Activated T-helper 17 cell treated with anti-CD3 and anti-CD28 coated beads, Interleukin-2, amount 50 U/mL, for 72 hours (primary cell): ENCODE measurements at places on chromosomes 4 and X. TPM values are rescaled to one million over a fixed set of nuclear protein-coding genes. Genes with fewer than 3 reads are reported as not detected.

DNA sequence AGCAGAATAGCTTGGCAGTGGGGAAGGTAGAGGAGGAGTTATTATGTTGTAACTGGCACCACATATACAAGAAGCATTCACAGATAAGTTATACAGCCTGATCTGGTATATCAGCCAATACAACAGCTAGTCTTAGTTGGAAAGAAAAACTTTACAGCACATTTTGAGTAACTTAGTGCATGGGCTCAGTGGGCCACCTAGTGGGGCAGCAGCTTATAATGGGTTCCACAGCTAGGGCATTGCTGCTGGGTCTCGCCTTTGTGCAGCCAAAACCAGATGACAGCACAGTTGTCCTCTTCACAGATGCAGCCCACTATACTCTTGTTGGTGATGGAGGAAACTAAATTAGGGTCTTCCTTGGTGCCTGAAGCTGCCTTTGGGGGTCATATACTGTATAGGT is 448.1 kb upstream of the RASGEF1B start:
- H3K4me3 ChIP-seq = no peak overlapping the region
- H3K27ac ChIP-seq = no peak overlapping the region
- peaks cover 17% of the 10 kb centered on the region for H3K27me3 ChIP-seq
- H3K36me3 ChIP-seq = no peaks in the 10 kb centered on the region
- no peak for ATAC-seq

DNA sequence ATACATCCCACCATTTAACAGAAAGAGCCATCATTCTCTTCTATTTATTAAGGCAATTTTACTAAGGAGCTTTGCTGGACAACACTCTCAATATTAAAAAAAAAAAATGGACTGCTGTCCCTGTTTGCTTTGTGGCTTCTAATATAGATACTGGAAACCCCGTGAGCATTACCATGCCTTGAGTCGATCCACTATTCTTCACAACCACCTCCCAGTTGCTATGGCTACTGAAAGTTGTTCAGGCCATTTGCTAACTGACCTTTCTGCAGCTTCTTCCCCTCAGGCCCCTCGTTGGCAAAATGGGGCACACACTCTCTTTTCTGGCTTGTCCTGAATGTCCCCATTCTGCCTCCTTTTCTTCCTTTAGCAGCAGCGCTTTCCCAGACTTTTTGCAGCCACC is 340.4 kb downstream of the NR3C2 start:
- no peak overlapping the region for H3K4me3 ChIP-seq
- H3K27ac ChIP-seq = no peak overlapping the region
- peaks cover 7% of the 10 kb centered on the region for H3K4me1 ChIP-seq
- H3K36me3 ChIP-seq = peaks cover 29% of the 10 kb centered on the region
- no peak for ATAC-seq
- no peaks in the 10 kb centered on the region for H3K27me3 ChIP-seq

ARHGAP24 gene
- total RNA-seq = not detected

GRCh38 chr4:170682558-170683294 is 593.0 kb upstream of the AADAT start:
- no peak overlapping the region for H3K4me3 ChIP-seq
- no peaks in the 10 kb centered on the region for H3K27me3 ChIP-seq
- H3K4me1 ChIP-seq = no peaks in the 10 kb centered on the region
